ENCODE measurements at places on chromosomes 4 and X.

DNA sequence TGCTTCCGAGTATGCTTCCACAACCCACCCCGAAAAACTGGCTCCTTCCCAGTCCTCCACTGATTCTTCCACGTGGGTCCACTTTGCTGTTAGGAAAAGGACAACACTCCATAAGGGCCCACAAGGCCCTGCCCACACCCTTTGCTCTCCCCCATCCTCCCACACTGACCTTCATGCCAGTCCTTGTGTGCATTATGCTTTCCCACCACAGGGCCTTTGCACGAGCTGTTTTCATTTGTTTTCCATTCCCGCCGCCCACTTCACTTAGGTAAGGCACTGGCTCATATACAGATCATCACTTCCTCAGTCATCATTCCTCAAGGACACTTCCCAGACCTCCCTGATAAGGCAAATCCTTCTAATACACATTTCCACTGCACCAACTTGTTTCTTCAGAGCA is 16.8 kb upstream of the SEL1L3 start:
- DNase-seq, result no peak

DNA sequence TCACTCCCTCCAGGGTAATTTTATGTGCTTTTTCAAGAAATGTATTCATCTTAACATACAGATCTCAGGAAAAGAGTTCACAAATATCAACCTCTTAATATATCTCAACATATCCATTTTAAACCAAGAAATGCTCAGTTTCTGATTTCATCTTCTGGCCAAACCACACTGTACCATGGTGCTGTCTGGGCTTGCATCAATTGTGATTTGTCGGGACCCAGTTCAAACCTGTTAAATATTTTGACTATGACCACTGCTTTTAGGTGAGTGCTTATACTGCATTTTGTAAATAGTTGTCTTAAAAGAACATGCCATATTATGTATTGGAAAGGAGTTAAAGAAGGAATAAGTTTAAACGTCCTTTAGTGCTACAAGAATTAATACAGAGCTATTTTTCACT is 352.1 kb downstream of the SPOCK3 start:
- DNase-seq, result no peak

DNA sequence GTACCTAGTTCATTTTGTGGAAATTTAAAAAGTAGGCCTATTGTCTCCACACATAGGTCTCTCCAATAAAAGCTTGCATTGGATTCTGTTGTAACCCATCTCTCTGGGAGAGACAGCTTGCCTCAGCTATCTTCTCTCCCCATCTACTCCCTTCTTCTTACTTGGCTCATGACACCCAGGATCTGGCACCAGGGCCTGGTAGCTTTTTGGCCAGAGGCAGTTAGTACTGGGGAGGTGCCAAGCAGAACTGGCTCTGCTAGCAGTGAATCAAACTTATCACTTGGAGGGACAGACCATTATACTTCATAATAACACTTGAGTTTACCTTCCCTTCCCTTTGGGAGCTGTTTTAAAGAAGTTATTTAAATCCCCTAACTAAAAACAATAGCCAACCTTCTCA is 31.8 kb downstream of the PLAC1 start:
- DNase-seq, result no peak

DNA sequence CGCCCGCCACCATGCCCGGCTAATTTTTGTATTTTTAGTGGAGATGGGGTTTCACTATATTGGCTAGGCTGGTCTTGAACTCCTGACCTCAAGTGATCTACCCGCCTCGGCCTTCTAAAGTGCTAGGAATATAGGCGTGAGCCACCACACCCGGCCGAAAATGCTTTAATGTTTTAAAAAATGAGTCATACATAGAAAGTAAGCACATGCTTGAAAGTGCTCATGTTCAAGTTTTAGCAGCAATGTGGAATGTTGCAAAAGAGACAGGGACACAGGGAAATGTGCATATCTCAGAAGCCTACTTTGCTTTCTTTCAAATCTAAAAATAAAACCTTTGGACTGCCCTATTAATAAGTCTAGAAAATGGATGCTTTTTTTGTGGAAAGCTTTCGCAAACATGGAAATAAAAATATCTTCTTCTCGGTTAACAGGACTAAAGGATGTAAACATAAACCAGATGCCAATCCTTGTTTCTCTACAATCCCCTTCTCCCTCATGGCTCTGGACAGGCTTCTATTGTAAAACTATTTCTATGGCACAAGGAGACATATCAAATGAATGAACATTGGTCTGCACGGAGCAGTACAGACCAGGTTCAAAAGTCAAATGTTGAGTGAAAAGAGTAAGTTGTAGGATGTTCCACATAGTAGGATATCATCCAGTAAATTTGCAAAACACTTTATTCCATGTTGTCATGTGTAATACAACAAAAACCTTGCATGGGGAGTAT is 15.0 kb downstream of the MECP2 start:
- no peak for DNase-seq

DNA sequence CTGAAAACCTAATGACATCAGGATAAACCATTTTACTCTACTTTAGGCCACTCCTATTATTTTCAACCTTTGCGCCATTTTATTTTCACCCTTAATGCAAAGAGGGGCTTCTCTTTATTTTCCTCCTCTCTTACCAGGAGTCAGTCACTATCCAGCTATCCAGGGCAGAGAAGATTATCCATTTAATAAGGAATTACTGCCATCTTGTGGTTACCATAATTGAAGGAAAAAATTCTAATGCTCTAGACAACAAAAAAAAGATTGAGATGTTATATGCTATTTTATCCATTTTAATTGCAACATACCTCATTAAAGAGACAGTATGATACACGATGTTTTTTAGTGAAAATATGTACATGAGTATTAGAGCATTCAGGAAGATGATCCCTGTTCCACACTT is 514.5 kb upstream of the FAM241A start:
- DNase-seq, result no peak
